ENCODE measurements at places on chromosomes 3 and 15. TPM values are rescaled to one million over a fixed set of nuclear protein-coding genes. Genes with fewer than 3 reads are reported as not detected.

C2CD4A gene
- polyA plus RNA-seq = not detected

LAMB2 gene
- 325 TPM for polyA plus RNA-seq

ABCF3 gene
- 51.5 TPM for polyA plus RNA-seq

C3orf22 gene
- not detected for polyA plus RNA-seq

RPUSD3 gene
- 31.2 TPM for polyA plus RNA-seq

KLHL24 gene
- polyA plus RNA-seq = 37.0 TPM

ADIPOQ gene
- 7.3 TPM for polyA plus RNA-seq

RASGRP1 gene
- polyA plus RNA-seq = 0.54 TPM

CKMT1B gene
- not detected for polyA plus RNA-seq

FSTL1 gene
- polyA plus RNA-seq = 471 TPM

SPINK8 gene
- polyA plus RNA-seq = not detected

TGM4 gene
- not detected for polyA plus RNA-seq

COL6A5 gene
- polyA plus RNA-seq = not detected

ADGRG7 gene
- not detected for polyA plus RNA-seq

SLC28A1 gene
- polyA plus RNA-seq = 0.32 TPM

C3orf80 gene
- not detected for polyA plus RNA-seq

PFKFB4 gene
- 6.7 TPM for polyA plus RNA-seq

KNG1 gene
- polyA plus RNA-seq = 0.06 TPM

COL6A6 gene
- 83.1 TPM for polyA plus RNA-seq

CACNA2D2 gene
- 8.2 TPM for polyA plus RNA-seq

PYGO1 gene
- polyA plus RNA-seq = 8.0 TPM

CADPS gene
- 1.4 TPM for polyA plus RNA-seq

PLXND1 gene
- polyA plus RNA-seq = 154 TPM

SMCO1 gene
- 1.5 TPM for polyA plus RNA-seq

NUDT16 gene
- 21.8 TPM for polyA plus RNA-seq

SH3GL3 gene
- 3.9 TPM for polyA plus RNA-seq

GOLGA6L9 gene
- 2.7 TPM for polyA plus RNA-seq

TMEM108 gene
- 28.5 TPM for polyA plus RNA-seq

CHRNA5 gene
- 1.3 TPM for polyA plus RNA-seq

USP8 gene
- polyA plus RNA-seq = 24.3 TPM

SLC51B gene
- 2.4 TPM for polyA plus RNA-seq

WDR49 gene
- not detected for polyA plus RNA-seq

EOMES gene
- polyA plus RNA-seq = 0.18 TPM

NME9 gene
- 0.86 TPM for polyA plus RNA-seq

TLR9 gene
- 0.28 TPM for polyA plus RNA-seq

PLSCR1 gene
- polyA plus RNA-seq = 23.7 TPM

ARHGEF26 gene
- 11.3 TPM for polyA plus RNA-seq

U2SURP gene
- polyA plus RNA-seq = 79.7 TPM

GAP43 gene
- 0.68 TPM for polyA plus RNA-seq

IL17RE gene
- polyA plus RNA-seq = 3.1 TPM
